GM18507 (cell line): ENCODE measurements at places on chromosomes 11 and 22.

GRCh38 chr22:23071230-23072076, 1.1 kb downstream of the GNAZ start:
- no peak for DNase-seq

GRCh38 chr11:40421208-40421981, 1038.1 kb downstream of the LRRC4C start:
- DNase-seq = no peak

DNA sequence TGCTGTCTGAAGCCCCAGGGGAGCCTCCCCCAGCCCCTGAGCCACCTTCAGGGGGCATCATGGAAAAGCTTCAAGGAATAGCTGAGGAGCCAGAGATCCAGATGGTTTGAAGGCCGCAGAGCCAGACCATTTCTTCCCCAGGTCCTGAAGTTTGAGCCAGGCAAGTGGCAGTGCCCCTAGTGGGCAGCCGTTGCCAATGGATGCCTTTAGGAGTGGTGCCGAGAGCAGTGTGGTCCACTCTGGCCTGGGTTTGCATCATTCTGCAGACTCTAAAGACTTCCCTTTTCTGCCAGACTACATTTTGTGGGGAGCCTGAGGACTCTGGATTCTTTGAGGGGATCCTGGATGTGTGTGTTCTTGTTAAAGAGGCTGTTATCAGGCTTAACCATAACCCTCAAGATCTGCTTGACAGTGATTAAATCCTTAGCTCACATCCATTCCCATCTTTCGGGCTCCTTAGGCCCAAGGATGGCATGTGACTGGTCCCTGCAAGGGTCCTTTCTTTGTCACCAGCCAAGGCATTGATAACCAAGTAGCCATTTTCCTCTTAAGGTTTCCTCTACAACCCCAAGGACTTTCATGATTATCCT, 13.1 kb downstream of the HINFP start:
- DNase-seq = no peak

DNA sequence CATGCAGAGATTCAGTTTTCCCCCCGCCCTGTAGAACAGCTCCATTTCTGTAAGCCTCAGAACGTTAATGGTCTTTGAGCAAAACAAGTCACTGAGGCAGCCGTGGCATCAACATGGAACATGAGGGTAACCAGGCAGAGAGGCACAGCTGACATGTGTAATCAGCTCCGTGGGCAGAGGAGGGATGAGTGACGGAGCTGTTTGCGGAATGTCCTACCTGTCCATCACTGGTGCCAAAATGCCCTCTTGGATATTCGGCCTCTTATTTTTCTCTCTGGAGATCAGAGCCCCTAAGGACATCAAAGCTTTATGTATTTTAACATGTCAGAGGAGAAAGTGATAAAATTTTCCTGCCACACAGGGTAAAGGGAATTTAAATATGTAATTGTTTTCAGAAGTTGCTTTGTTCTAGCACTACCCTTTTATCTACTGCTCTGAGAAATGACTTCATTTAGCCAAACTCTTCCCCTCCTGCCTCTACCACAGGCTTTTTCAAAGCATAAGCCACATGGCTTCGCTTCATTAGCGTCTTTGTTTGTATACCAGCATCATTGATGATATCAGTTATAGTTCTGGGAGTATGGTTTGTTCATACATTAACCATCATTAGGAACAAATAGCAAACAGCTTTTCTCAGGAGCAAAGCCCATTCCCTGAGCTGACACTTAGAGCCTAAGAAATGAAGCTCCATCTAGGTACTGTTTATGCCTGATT, 32.9 kb downstream of the C11orf71 start:
- DNase-seq = no peak

GRCh38 chr11:118104491-118104890, 17.7 kb upstream of the SMIM35 start:
- DNase-seq = no peak

DNA sequence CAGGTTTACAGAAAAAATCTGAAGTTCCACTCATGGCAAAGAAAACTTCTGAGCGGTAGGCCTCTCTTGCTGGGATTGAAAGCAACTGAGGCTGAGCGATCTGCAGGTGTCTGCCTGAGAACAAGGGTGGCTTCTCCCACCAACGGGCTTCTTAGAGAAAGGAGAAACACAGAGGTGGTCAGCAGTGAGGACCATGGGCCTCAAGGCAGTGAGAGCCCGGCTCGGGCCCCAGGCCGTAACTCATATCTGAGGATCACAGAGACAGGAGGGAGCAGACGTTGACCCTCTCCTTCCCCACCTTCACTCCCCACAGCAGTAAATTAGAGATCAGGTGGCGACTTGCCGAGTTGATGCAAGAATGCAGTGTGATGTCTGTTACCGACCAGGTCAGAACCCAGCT, 50.9 kb upstream of the RTL6 start:
- DNase-seq = no peak
